Renal pelvis (tissue), 12 donors: ENCODE measurements at places on chromosomes 3 and 15. TPM values are rescaled to one million over a fixed set of nuclear protein-coding genes. Genes with fewer than 3 reads are reported as not detected.

DNA sequence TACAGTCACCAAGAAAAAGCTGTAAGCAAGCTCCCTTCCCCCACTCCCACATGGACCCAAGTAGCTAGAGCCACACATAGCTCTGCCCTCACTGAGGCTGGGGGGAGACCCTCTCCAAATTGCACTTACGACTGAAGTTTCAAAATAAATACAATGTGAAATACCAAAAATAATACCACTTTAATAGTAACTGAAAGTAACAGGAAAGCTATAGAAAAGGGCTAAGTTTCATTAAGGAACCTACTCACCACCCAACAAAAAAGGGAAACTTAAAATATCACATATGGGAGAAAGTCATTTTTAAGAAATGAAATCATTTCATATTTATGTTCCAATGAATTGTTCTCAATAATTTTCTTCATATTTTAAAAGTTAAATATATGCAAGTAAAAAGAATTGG, 130.4 kb upstream of the UBE2E2 start:
- no peak for DNase-seq

Gene GNB5
- polyA plus RNA-seq, result 21.9 TPM

- no peak for DNase-seq
These were observed 3.5 kb upstream of the ROPN1B start for GRCh38 chr3:125965505-125965904.

- DNase-seq, result no peak
These were observed 92.8 kb downstream of the SV2B start for GRCh38 chr15:91192690-91193377.

DNA sequence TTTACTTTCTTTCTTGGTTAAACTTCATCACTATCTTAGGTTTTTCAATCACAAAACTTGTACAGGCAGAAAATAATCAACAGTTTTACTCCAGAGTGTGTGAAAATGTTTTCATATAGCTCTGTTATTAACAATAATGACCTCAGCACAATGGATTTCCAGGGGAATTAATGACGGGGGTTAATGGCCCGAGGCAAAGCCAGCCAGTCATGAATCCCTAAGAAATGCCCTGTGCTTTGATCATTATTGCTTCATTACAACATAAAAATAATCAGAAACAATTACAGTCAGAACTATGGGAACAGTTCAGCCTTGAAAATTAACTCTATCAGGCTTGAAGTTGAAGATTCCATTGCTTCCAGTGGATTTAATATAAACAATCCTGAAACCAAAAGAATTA, 875.4 kb downstream of the ROBO2 start:
- DNase-seq, result peak; percentile 58

Gene CGNL1
- polyA plus RNA-seq, result 65.3 TPM

Gene C3orf85
- 18.4 TPM for polyA plus RNA-seq

Gene NANOGP8
- polyA plus RNA-seq, result not detected

Gene GOLGA8S
- 0.64 TPM for polyA plus RNA-seq

DNA sequence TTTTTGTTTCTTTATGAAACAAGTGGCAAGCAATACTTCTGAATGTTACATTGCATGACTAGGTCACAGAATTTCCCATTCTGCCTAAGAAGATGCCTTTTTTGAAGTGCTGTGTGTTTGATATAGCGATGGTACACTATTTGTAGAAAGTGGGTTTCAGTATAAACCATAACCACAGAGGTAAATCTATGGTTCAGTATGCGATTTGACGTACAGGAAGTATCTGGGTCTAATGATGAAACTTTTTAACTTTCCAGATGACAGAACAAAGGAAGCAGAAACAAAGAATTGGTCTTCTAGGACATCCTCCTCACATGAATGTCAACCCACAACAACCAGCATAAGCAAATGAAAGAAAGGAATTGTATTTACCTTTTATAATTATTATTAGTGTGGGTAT, 133.4 kb upstream of the BHLHE40 start:
- no peak for DNase-seq

- DNase-seq, result no peak
These were observed 34.0 kb upstream of the PLOD2 start for GRCh38 chr3:146195030-146195429.
